ENCODE measurements at places on chromosomes 12 and 14.

DNA sequence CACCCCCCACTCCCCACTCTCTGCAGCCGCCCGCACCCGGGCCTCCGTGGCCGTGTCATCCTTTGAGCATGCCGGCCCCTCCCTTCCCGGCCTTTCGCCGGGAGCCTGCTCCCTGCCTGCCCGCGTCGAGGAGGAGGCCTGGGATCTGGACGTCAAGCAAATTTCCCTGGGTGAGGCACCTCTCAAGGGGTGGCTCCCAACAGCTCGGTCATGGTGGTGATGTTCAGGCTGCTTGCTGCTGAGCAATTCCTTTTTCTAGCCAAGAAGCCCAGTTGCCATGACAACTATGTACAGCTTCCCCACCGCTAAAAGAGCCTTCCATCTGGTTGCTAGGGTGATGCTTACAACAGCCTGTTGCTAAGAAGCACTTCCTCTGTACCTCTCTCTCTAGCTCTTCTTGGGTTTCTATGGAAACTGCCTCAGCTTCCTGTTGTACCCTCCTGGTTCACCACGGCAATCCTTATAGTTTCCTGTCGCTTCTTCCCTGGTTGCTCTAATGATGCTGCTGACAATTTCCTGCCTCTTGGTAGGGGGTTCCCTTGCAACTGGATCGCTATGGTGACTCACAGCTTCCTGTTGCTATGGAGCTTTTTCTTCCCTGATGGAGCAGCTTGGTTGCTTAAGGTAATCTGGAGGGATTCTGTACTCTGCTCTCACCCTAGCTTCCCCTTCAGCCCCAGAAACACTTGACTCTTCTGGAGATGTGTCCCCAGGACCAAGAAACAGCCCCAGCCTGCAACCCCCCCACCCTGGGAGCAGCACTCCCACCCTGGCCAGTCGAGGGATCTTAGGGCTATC is 11.0 kb downstream of the ZNF219 start:
- no peak for DNase-seq

DNA sequence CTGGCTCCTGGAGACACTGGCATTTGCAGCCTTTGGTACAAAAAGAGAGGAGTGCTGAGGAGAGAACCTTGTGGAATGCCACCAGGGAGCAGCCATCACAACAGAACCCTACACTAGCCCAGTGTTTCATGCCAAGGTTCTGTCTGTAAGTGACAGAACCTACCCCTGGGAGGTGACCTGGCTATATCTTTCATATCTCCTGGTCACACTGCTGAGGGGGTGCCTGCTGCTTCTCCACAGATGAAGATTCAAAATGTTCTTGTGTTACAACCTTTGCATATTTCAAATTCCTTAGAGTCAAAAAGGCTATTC is 12.7 kb upstream of the EIF4B start:
- no peak for DNase-seq

GRCh38 chr12:124696693-124697476 is 129.5 kb upstream of the NCOR2 start:
- DNase-seq, result no peak

DNA sequence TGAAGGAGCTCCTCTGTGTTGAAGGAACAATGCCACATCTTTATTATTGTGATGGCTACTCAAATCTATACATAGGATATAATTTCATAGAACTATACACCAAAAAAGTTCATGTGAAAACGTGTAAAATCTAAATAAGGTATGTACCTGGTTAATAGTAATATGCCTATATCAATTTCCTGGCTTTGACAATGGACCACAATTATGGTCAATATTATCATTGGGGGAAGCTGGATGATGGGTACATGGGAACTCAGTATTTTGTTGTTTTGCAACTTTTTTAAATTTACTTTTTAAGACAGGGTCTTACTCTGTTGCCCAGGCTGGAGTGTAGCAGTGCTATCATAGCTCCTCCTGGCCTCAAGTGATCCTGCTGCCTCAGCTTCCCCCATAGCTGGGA is 270.7 kb downstream of the TMEM132C start:
- no peak for DNase-seq

DNA sequence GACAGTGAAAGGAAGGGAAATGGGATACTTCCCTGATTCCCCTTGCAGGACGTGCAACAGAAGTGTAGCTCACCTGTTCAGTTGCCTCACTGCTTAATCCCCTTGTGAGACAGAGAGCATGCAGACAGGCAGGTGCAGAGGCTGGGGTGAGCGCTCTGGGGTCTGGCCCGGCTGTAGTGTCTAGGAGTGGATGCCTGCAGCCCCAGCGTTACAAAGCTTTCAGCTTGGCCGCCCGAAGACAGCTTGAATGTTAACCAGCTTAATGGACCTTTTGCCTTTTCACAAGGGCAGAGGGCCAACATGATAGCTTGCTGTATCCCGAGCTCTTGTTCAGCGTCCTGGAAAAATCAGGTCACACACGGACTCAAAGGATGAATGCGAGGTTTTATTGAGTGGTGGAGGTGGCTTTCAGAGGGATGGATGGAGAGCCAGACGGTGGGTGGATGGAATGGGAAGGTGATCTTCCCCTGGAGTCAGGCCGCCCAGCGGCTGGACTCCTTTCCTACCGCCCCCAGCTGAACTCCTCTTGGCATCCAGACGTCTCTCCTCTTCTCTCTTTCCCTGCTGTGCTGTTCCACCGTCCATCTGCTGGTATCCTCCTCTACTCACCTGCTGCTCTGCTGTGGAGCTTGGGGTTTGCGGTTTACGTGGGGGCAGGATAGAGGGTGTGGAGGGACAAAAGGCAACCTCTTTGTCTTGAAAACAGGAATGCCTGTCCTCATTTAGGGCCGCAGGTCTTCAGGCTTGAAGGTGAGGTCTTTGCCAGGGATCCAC is 86.2 kb upstream of the RESF1 start:
- no peak for DNase-seq
